HT1080 (cell line): ENCODE measurements at places on chromosomes 5 and 9. TPM values are rescaled to one million over a fixed set of nuclear protein-coding genes. Genes with fewer than 3 reads are reported as not detected.
A peak's percentile ranks its signal among the peaks of the same experiment; 100 is the strongest.

- DNase-seq: peak; percentile 36
Observed at GRCh38 chr5:165209101-165209727, 1703.8 kb downstream of the MAT2B start.

- DNase-seq: peak; percentile 13
Observed at GRCh38 chr9:108704156-108704852, 151.5 kb downstream of the ACTL7B start.

DNA sequence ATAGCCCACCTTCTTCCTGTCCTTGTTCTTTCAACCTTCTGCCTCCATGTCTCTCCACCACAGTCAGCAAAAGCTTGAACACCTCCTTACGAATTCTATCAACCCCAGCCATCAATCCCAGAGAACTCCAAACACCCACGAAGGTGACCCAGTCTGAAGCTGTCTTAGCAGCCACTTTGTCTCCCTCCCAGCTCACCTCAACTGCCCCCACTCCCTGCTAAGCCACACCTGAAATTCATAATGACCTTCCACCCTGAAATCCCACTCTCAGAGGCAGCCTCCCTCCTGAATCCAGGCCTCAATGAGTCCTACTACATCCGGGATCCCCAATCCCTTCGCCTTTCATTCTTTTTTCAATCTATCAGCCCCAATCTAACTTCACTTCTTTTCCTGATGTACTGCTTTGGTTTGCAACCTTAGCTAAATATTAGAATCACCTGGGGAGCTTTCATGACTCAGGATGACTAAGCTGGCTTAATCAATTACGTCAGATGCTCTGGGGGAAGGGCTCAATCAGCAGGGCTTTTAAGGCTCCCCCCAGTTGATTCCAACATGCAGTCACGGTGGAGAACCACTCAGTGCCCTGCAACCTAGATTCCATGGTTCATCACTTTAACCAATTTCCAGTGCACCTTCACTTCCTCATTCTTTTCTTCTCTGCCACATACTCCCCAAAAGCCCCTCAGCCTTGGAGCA lies 32.2 kb downstream of the BHMT start:
- peak; percentile 66 for DNase-seq

DNA sequence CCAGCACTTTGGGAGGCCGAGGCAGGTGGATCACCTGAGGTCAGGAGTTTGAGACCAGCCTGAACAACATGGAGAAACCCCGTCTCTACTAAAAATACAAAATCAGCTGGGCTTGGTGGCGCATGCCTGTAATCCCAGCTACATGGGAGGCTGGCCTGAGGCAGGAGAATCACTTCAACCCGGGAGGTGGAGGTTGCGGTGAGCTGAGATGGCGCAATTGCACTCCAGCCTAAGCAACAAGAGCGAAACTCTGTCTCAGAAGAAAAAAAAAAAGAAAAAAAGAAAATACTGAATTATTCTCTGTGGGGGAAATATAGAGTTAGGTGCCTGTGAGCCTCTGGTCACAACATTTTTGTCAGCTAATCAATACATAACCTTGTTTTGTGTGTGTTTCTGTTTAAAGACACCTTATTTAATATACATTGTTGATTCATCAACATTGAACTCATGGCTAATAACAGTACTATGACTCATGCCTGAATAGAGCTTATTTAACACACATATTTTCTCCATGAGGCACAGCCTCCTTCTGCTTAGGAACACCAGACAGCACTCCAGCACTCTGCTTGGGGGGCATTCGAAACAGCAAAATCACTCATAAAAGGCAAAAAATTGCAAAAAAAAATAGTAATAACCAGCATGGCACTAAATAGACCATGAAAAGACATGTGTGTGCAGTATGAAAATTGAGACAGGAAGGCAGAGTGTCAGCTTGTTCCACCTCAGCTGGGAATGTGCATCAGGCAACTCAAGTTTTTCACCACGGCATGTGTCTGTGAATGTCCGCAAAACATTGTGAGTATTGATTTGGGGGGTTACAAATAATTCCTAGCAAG lies at the start of gene IL31RA:
TSS of gene IL31RA (plus strand) at position 519 of the 836 bp plus-strand sequence. CDS start at position 733, 214 bp downstream.
- peak; percentile 90 for DNase-seq

DNA sequence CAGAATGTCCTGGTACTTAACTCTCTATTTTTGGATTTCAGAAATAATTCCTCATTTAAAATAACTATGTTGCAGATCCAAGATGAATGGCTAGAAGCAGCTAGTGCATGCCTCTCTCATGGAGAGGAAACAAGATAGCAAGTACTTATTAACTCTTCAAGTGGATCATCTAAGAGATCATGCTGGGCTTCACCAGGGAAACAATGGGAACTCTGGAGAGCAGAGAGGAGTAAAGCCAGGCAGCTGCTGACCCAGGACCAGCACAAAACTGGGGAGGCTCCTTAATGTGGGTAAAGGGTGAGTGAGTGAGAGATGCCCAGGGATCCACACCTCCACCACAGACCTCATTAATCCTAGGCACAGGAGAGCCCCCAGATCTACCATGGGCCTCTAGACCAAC lies 897.8 kb upstream of the ACO1 start:
- no peak for DNase-seq

- DNase-seq: no peak
Observed at GRCh38 chr5:139746691-139747582, 48.7 kb upstream of the PSD2 start.

GRCh38 chr9:83062651-83063527 lies at the start of gene RASEF:
TSS of gene RASEF (minus strand) at chr9:83063142. CDS start at chr9:83062867, 275 bp downstream.
- no peak for DNase-seq

DNA sequence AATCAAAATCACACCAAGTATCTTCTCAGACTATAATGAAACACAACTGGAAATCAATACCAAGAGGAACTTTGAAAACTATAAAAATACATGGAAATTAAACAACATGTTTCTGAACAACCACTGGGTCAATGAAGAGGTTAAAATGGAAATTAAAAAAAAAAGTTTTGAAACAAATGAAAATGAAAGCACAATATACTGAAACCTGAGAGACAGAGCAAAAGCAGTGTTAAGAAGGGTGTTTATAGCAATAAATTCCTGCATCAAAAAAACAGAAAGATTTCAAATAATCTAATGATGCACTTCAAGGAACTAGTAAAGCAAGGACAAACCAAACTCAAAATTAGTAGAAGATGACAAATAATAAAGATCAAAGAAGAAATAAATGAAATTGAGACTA lies 92.0 kb downstream of the TMEM232 start:
- no peak for DNase-seq

GRCh38 chr5:147484708-147485020 lies 25.2 kb downstream of the DPYSL3 start:
- no peak for DNase-seq

DNA sequence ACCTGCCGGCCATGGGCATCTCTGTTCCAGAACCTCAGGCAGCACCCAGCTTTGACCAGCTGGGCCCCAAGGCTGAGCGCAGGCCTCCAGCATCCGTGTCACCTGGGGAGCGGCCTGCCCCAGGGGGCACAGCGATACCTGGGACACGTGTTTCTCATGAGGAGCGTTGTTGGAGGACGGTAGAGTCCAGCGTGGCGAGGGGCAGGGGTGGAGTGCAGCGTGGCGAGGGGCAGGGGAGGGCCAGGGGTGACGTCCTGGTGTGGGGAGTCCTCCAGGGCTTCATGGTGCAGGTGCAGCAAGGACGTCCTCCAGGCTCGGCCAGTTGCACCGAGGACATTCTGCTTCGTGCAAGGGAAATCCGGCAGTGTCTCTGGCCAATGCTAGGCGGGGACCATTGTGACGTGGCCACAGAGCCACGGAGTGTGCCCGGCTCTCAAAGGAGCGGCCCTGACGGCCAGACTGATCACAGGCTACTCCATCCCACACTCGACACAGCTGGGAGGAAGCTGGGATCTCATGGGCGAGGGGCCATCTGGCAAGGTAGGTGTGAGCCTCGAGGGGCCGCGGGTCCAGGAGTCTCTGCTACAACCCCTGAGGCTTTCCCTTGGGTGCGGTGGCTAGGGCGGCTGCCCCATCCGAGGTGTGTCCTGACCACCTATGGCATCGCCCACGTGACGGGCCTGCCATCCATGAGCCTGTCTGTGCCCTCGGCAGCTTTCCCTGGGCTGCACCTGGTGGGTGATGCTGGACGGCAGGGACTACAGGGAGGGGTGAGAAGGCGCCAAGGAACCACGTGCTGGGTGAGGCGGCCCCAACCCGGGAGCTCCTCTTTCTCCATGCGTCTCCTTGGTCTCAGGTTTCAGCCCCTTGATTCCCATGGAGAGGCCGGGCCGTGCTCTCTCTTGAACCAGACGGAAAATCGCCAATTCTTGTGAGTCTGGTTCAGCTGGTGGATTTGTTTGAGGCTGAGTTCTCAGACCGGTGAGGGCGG lies 33.8 kb downstream of the SLC9A3 start:
- no peak for DNase-seq

GRCh38 chr5:60209146-60209840 lies 315.8 kb upstream of the PDE4D start:
- DNase-seq: no peak

GRCh38 chr5:122727112-122727541 lies 47.8 kb upstream of the SNX2 start:
- peak; percentile 81 for DNase-seq

- DNase-seq: peak; percentile 93
Observed at GRCh38 chr9:114718801-114719221, 36.8 kb upstream of the TEX48 start.

DNA sequence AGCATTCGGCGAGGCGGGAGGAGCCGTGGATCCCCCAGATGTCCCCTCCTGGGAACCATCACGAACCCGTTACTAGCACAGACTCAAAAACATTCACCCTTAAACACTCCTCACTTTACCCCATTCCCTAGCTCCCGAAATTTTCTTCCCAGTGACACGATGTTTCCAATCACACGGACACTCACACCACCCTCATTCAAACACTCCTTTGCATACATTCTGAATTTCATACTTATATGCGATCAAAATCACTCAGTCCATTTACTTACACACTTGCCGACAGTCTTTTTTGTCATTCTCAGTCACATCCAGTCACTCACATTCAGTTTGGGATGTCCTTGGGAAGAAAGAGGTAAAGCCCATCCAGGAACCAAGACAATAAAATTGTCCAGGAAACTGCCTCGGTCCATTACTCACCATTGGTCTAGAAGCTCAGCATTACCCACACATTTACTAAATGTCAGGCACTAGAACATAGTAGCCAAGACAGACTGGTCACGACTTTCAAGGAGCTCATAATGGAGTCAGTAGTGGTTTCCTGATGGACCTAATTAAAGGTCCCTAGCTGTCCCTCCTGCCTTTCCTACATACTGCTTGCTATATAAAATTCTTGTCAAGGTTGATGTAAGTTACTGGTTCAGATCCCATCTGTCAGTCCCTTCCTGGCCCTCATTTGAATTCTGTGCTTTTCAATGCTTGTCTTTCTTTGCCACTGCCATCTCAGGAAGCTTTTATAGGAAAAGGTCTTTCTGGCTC lies 574 bp downstream of the SLC35A4 start:
- DNase-seq: no peak

DNA sequence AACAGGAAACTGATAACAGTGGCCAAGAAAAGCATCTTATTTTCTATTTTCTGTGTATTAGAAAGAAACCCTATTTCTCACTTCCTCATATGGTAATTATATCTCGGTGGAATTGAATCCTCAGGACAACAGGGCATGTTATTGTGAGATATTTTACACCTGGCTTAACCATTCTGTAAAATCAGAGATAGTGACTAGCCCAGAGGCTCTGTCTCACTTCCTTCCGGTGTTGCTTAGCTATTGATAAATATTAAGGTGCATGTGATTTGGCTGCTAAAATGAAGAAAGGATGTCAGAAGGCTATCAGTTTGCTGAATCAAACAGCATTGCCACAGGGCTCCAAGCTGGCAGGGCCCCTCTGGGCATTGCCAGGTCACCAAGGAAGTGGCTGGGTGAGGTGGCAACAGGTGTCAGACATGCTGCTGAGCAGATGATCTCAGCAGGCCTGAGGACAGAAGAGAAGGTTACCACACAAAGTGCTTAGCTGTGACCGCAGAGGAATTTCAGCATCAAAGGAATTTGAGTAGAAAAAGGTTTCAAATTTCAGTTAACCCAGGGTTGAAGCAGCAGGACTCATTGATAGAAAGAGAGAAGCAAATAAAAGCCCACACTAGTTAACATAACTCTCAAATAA lies 330.7 kb downstream of the PDE4D start:
- peak; percentile 96 for DNase-seq

DNA sequence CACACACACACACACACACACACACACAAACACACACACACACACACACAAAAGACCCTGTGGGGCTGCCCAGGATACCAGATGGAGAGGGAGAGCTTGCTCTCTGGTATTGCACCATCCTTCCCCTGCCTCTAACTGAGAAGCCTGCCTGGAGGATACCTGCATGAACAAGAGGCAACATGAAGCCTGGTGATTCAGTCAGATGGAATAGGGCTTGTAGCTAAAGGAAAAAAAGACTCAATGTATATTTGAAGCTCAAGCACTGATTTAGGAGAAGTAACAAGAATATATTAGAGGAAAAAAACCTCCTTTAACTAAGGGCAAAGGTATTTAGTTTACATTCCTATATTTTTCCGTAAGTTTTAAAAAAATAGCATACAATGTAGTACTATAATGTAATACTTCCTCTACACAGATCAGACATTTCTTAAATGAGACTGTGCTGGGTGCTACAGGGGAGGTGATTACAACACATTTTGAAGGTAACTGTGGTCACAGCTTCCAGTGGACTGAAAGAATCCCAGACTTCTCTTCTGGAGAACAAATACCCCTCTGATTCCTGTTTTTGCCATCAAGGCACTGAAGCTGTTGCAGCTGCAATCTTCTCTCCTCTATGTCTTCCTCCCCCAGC lies 169.3 kb downstream of the DCP2 start:
- DNase-seq: no peak

DNA sequence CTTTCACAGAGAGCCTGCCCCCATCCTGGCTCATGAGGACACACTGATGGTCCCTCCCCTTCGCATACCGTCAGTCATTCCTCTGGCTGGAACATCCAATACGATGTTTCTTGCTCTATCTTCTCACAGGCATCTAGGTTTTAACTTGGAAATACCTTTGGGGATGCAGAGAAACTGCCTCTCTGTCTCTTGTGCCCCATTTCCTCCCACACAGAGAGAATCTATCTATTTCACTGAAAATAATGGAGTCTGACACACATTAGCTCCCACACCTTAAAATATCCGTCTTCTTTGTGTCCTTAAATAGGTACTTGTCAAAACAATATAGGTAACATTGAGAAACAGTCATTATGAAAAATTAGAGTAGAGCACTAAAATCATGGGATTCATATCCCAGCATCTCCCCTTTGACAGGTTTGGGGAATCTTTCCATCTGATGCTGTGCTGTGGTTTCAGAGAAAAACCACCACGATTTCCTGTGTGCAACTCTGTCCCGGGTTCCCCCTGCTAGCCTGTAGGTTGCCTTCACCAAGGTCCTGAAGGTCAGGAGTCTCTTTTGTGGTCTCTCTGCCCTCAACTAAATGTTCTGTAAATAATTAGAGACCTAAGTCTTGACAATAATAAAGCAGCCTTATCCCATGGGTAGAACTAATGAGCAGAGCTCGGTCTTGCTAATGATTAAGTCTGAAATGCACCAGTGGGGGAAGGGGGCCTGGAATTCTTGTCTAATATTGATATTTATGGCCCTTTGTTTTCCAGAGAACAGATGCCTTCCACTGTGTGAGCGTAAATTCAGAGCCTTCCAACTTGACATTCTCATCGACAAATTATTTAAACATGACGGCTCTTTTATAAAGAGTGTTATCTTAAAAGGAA lies 371.0 kb downstream of the ICE1 start:
- no peak for DNase-seq

GRCh38 chr9:37455884-37456647 lies 9.2 kb downstream of the ZBTB5 start:
- DNase-seq: no peak

The ZNF618 gene
- total RNA-seq: 2.2 and 4.3 TPM in 2 replicates

The PKD2L2 gene
- total RNA-seq: not detected in 2 replicates

The SHOC1 gene
- not detected in 2 replicates for total RNA-seq
